NCI-H2171 treated with DMSO at 0.1 percent for 48 hours (cell line): ENCODE measurements at places on chromosomes 5 and 9.
A peak's percentile ranks its signal among the peaks of the same experiment; 100 is the strongest.

- DNase-seq, result no peak
These were observed 100.0 kb upstream of the IL6ST start for GRCh38 chr5:56094579-56095361.

DNA sequence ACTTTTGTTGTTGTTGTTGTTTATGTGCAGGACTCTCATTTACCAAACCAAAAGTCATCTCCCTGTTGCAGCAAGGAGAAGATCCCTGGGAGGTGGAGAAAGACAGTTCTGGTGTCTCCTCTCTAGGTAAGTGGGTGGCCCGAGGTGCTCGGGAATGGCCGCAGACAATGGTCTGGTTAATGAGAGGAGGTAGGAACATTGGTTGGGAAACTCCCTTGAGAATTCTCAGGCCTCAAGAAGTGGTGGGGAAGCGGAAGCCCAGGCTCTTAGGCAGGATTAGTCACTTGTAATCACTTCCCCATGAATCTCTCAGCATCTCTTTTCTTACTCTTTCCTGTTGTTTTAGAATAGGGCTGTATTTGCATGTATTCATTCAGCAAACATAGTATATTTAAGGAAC, 7.2 kb downstream of the ZNF354B start:
- no peak for DNase-seq

- DNase-seq, result no peak
These were observed 217.0 kb downstream of the GAS1 start for GRCh38 chr9:86730163-86730928.

GRCh38 chr9:15505921-15506320, 4.8 kb downstream of the PSIP1 start:
- no peak for DNase-seq

- peak; percentile 79 for DNase-seq
These were observed 25.4 kb downstream of the TYRP1 start for GRCh38 chr9:12718482-12719026.

DNA sequence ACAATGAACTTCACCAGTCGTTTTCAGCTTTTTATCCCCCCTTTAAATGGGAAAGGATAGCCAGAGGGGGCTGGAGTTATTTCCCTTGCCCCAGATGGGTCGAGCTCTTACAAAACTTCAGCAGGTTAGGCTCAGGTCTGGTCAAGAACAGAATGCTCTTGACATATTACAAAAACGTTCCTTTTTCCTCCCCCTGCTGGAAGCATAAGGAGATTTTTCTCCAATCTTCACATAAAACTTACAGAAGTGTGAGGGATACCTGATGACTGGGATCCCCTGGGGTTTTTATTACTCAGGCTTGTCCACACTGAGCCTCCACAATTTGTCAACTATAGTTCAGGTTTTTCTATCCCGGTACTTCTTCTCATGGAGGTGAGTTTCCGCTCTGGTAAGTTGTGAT, 60.8 kb downstream of the CSF2 start:
- DNase-seq, result no peak

- DNase-seq, result peak; percentile 75
These were observed 20.0 kb downstream of the ANKRD33B start for GRCh38 chr5:10583663-10584572.

DNA sequence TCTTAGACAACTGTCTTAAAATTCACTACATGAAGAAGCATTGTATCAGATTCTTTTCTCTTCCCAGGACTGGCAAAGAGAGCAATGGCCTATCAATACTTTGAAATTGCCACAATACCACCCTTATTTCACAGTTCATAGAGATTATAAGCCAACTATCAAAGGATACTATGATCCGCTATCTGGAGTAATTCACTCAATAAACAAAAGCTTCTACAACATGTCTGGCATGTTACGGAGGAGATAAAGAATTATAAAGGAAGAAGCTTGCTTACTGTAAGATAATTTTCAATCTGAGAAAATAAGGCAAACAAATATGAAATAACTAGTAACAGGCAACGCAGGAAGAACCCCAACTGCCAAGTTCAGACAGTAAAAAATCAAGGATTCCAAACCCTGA, 114.8 kb downstream of the GNAQ start:
- no peak for DNase-seq

DNA sequence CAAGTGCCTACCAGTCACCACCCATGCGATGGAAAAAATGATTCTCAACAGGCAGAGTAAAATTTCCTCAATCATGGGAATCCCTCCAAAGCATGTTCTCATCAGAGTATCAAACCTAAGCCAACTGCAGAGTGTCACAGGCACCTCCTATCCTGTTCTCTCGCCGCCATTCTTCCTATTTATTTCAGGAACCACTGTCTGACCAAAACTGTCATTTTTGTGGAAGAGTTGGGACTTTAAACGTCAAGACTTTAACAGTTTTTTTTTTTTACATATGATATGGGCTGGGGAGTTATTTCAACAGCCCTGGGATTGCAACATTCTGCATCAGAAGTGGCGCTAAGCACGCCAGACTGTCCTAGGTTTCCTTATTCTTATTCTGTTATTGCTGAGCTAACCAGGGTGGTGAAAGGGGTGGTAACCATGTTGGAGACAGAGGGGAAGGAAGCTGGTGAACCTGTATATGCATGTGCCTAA, 29.5 kb downstream of the PFDN1 start:
- no peak for DNase-seq

- no peak for DNase-seq
These were observed 87.5 kb downstream of the TRPM6 start for GRCh38 chr9:74800226-74800625.

- DNase-seq, result peak; percentile 64
These were observed 1.3 kb downstream of the ANP32B start for GRCh38 chr9:97984188-97985057.

GRCh38 chr5:130189961-130190360, 285.7 kb downstream of the CHSY3 start:
- peak; percentile 81 for DNase-seq

DNA sequence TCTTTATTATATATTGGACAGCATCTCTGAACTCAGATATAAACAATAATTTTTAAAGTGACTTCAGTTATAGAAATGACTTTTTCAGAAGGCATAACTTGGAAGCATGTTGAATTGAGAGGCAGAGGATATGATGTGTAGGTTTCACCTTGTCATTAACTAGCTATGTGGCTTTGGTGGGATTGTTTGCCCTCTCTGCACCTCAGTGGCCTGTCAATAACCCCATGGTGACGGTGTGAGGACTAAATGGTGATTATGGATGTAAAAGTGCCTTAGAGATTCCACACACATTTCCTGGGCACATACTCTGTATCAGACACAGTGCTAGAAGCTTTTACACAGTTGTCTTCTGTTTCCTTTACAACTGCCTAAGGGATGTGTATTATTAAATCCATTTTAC, 234.9 kb upstream of the TRIM32 start:
- DNase-seq, result no peak
